ENCODE measurements at places on chromosomes 5 and 9. TPM values are rescaled to one million over a fixed set of nuclear protein-coding genes. Genes with fewer than 3 reads are reported as not detected.

The ANXA2R gene
- polyA plus RNA-seq, result 2.3 TPM

The GHR gene
- polyA plus RNA-seq, result 1.6 TPM

The CEL gene
- polyA plus RNA-seq, result 2.1 TPM

The OGN gene
- polyA plus RNA-seq, result 0.51 TPM

The FAM193B gene
- polyA plus RNA-seq, result 141 TPM

The PLPPR1 gene
- polyA plus RNA-seq, result 0.05 TPM

The HTR4 gene
- polyA plus RNA-seq, result 0.02 TPM

The PTGDS gene
- polyA plus RNA-seq, result 42.3 TPM

The SH3RF2 gene
- 43.2 TPM for polyA plus RNA-seq

The NRARP gene
- polyA plus RNA-seq, result 1.6 TPM

The CENPK gene
- polyA plus RNA-seq, result 8.6 TPM

The OR1J2 gene
- polyA plus RNA-seq, result 0.04 TPM

The TMEFF1 gene
- polyA plus RNA-seq, result 0.02 TPM

The CDKN2A gene
- 11.3 TPM for polyA plus RNA-seq

The PRDM9 gene
- polyA plus RNA-seq, result not detected

The NIPSNAP3A gene
- 12.6 TPM for polyA plus RNA-seq

The PCDHGB7 gene
- polyA plus RNA-seq, result 1.2 TPM

The PRR7 gene
- 2.0 TPM for polyA plus RNA-seq

The RANBP17 gene
- polyA plus RNA-seq, result 0.26 TPM

The SVEP1 gene
- polyA plus RNA-seq, result 0.71 TPM

The PCDHB11 gene
- 0.16 TPM for polyA plus RNA-seq

The GMCL2 gene
- polyA plus RNA-seq, result not detected

The CLTB gene
- 730 TPM for polyA plus RNA-seq

The FSD1L gene
- polyA plus RNA-seq, result 0.41 TPM

The CARTPT gene
- 0.28 TPM for polyA plus RNA-seq

The BAAT gene
- polyA plus RNA-seq, result 0.01 TPM

The TEX48 gene
- not detected for polyA plus RNA-seq

The CDHR2 gene
- polyA plus RNA-seq, result 0.01 TPM

The PRUNE2 gene
- 8.1 TPM for polyA plus RNA-seq

The RPS14 gene
- polyA plus RNA-seq, result 4,187 TPM

The TOMM5 gene
- polyA plus RNA-seq, result 93.3 TPM

The CFAP157 gene
- polyA plus RNA-seq, result 0.08 TPM

The OTULINL gene
- 1.4 TPM for polyA plus RNA-seq

The CDH10 gene
- not detected for polyA plus RNA-seq

The BRIX1 gene
- 25.6 TPM for polyA plus RNA-seq

The FTMT gene
- polyA plus RNA-seq, result not detected

The HRH2 gene
- 0.40 TPM for polyA plus RNA-seq

The MSMP gene
- polyA plus RNA-seq, result not detected

The LMAN2 gene
- 190 TPM for polyA plus RNA-seq

The SPINK4 gene
- polyA plus RNA-seq, result not detected

The NFIB gene
- polyA plus RNA-seq, result 6.6 TPM

The RASGRF2 gene
- 0.40 TPM for polyA plus RNA-seq

The GPRIN1 gene
- polyA plus RNA-seq, result 0.72 TPM

The SPACA9 gene
- 6.3 TPM for polyA plus RNA-seq

The MACROH2A1 gene
- polyA plus RNA-seq, result 210 TPM

The CCNO gene
- polyA plus RNA-seq, result 2.0 TPM

The LRRC70 gene
- 1.2 TPM for polyA plus RNA-seq

The PELO gene
- 12.5 TPM for polyA plus RNA-seq

The GDA gene
- polyA plus RNA-seq, result 0.04 TPM

The PPP2R2B gene
- 0.78 TPM for polyA plus RNA-seq

The KCNIP1 gene
- polyA plus RNA-seq, result 0.04 TPM

The ACTL7A gene
- polyA plus RNA-seq, result not detected

The ZFP2 gene
- 0.52 TPM for polyA plus RNA-seq

Measured in esophagus (tissue), 2 donors.